AG04450 (cell line): ENCODE measurements at places on chromosomes 2 and 18.

- DNase-seq = no peak
Measured at GRCh38 chr2:196384729-196385128, 213.4 kb upstream of the STK17B start.

- DNase-seq = no peak
Measured at GRCh38 chr2:197306024-197306695, 4.4 kb downstream of the ANKRD44 start.

GRCh38 chr2:62768615-62769014, 63.1 kb downstream of the EHBP1 start:
- DNase-seq = no peak

DNA sequence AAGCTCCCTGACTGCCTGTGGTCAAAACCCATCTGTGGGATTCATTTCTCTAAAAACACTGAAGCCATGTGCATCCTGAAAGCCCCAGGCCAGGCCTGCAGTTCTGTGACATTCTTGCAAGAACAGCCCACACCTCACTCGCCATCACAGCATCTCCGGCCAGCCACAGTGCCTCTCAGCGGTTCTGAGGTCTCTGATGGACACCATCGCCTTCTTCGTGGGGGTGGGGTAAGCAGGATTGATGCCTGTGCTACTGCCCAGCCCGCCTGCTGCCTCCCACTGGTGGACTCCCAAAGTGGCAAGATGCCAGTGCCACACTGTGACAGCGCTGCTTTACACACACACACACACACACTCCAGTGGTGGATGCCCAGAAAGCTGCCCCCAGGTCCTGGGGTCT, 5.2 kb upstream of the PRLH start:
- no peak for DNase-seq

GRCh38 chr2:85666016-85666415, 2.0 kb downstream of the SFTPB start:
- no peak for DNase-seq

GRCh38 chr2:70964596-70965386, 13.6 kb upstream of the ANKRD53 start:
- DNase-seq = peak; percentile 29

DNA sequence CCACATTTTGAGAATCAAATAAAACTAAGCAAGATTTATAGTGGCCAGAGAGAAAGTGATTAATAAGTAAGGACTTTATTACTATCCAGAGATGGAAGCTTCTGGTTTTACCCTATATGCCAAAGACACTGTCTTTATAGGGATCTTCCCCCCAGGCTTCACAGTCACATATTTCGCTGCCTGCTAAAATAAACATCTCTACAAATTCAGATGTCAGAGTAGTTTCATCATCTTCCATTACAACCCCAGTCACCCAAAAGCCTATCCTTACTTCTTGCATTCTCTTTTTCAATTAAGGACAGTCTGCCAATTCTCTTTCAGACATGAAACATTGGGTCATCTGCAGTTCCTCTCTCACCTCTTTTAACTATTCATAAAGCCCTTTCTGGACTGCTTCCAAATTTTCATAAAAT, 28.3 kb downstream of the CREB1 start:
- DNase-seq = peak; percentile 51

DNA sequence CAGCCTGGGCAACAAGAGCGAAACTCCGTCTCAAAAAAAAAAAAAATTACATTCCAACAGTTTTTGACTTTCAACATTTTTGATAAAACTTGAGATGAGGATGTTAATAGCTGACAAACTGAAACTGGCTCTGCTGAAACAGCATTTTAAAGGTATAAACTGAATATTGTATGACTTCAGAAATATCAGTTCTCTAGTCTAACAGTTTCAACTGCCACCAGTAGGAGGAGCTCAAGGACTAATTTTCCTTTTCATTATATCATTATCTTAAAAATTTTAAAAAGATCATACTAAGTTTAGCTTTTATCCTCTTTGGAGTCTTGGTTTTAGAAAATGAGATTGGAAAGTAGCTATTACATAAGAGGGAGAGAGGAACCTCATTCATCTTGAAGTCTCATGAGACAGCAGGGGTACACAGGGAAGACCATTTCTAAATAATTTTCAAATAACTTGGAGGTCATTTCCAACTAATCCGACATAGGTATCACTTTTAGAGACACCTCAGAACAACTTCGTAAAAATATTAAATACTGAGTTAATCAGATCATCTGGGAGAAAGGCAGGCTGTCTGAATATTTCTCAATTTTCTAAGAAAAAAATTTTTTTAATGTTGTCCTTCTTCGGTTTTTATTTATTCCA, 37.6 kb upstream of the MCM6 start:
- no peak for DNase-seq

- no peak for DNase-seq
Measured at GRCh38 chr2:27148801-27149439, at the start of gene TCF23. Gene TCF23 (plus strand): TSS chr2:27149004. CDS start chr2:27149134, 130 bp downstream.

- peak; percentile 85 for DNase-seq
Measured at GRCh38 chr2:215460682-215461382, 25.0 kb upstream of the FN1 start.

GRCh38 chr2:233423552-233423860, 69.2 kb downstream of the DGKD start:
- no peak for DNase-seq

DNA sequence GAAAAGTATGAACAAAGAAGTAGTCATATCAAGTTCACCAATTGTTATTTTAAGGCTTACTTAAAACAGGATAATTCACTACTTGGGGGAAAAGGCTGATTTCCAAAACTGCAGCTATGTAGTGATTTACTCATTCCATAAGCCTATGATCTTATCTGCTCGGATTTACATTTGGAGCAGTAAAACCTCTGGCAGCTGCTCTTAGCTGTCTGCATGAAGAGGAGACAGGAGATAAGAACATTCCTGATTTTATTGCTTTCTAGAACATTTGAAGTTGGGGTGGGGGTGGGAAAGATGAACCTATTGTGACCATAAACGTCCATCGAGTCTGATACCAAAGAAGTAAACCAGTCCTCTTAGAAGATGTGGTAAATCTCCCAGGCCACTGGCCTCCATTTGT, 120.9 kb downstream of the MMADHC start:
- peak; percentile 7 for DNase-seq

- no peak for DNase-seq
Measured at GRCh38 chr18:67597759-67598158, 81.2 kb upstream of the DSEL start.

GRCh38 chr2:14751581-14751980, 119.1 kb downstream of the LRATD1 start:
- no peak for DNase-seq

DNA sequence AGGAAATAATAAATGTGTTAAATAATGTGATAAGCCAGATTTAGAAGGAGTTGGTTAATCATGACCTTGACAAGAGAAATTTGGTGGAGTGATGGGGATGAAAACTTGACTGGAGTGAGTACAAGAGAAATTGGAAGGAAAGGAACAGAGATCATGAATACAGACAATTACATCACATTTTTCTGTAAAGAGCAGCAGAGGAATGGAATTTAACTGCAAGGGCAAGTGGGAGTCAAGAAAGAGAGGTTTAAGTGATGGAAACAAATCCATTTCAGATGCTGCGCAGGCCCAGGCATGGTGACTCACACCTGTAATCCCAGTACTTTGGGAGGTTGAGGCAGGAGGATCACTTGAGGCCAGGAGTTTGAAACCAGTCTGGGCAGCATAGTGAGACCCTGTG, 46.7 kb downstream of the ICA1L start:
- DNase-seq = no peak

- DNase-seq = no peak
Measured at GRCh38 chr2:34241905-34242762, 643.0 kb upstream of the FAM98A start.

DNA sequence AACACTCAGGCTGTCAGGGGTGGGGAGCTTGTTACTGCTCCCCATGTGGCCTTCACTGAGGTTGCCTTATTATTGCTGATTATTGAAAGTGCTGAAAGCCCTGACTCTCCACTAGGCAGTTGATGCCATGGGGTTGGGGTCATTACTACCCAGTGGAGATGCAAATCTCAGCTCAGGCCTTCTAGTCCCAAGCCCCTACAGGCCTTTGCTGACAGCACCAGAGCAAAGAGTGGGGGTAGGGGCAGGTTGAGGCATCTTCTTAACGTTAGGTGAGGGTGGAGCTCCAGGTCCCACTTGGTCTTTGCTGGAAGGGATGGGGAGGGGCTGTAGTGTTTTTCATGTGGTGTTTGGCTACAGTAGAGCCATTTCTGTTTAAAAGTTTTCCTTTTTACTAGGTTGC, 104.5 kb downstream of the UXS1 start:
- no peak for DNase-seq

- DNase-seq = no peak
Measured at GRCh38 chr2:174796319-174796771, 32.1 kb upstream of the CHRNA1 start.

- DNase-seq = no peak
Measured at GRCh38 chr2:232857158-232857563, 12.9 kb upstream of the SNORC start.
